Retina (tissue), 1 donor: ENCODE measurements at places on chromosomes 4 and X.
A peak's percentile ranks its signal among the peaks of the same experiment; 100 is the strongest.

GRCh38 chr4:27592738-27593137 is 732.1 kb downstream of the STIM2 start:
- DNase-seq, result no peak

GRCh38 chr4:38497121-38497520 is 166.9 kb upstream of the KLF3 start:
- no peak for DNase-seq

GRCh38 chrX:49884290-49884862 is 5.1 kb downstream of the USP27X start:
- DNase-seq, result peak; percentile 34

DNA sequence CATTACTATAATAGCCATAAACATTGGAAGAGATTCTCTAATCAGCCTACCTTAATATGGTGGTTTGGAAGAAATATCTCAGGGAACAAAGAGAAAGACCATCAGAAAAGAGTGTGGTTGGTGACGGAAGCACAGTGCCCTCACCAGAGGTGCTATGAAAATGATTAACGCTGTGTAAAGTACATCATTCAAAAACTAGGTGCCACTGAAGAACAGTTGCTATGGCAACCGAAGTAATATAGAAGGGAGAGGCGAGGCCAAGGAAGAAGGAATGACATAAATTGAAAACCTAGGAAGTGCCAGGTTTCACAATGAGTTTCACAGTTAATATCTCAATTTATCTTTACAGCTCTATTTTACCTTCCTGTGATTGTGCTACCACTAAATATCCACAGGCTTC is 57.0 kb upstream of the ARSJ start:
- no peak for DNase-seq

DNA sequence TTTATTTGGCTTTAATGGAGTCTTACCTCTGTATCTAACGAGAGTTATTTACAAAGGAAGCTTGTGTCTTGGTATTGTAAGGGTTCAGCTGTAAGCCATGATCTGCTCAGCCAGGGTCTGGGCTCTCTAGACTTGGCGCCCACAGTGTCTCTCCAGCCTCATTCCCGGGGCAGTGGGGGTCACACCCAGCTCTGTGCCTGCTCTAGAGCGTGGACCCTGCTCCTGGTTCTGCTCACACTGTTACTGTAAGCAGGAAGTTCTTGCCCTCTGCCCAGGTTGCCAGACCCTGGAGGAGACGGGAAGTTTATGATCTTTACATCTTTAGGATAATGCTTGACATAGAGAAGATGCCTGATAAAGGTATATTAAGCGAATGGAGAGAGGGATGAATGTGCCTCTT is 235.7 kb downstream of the PTTG2 start:
- no peak for DNase-seq

- no peak for DNase-seq
Measured at GRCh38 chr4:23130845-23131244, 438.1 kb downstream of the GBA3 start.

- no peak for DNase-seq
Measured at GRCh38 chrX:22396408-22396807, 123.7 kb downstream of the CBLL2 start.

DNA sequence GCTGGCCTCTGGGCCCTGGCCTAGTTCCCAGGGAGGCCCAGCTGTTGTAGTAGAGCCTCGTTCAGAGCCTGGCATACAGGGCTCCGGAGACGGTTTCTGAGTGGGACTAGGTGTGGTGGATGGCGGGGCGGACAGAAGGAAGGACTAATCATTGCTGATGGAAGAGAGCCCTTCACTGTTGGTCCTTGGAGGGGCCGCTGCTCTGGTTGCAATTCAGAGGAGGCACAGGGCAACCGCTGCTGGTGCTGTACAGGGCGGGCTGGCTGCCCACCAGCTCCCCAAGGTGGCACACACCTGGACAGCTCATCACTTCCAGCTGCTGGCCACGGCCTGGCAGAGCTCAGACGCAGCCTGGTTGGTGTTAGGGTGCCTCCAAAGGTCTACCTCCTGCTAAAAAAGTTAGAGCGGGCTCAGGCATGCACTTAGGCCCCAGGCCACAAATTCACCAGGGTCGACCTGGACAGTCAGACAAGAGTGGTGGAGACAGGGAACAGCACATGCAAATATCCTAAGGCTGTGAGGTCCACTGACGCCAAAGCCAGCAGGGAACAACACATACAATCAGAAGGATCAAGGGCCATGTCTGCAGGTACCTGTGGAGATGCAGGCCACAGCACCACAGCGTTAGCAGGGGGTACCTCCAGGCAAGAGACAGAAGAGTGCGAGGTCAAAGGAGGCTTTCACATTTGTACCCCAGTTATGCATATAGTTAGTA is 7.5 kb upstream of the RNF4 start:
- peak; percentile 18 for DNase-seq

DNA sequence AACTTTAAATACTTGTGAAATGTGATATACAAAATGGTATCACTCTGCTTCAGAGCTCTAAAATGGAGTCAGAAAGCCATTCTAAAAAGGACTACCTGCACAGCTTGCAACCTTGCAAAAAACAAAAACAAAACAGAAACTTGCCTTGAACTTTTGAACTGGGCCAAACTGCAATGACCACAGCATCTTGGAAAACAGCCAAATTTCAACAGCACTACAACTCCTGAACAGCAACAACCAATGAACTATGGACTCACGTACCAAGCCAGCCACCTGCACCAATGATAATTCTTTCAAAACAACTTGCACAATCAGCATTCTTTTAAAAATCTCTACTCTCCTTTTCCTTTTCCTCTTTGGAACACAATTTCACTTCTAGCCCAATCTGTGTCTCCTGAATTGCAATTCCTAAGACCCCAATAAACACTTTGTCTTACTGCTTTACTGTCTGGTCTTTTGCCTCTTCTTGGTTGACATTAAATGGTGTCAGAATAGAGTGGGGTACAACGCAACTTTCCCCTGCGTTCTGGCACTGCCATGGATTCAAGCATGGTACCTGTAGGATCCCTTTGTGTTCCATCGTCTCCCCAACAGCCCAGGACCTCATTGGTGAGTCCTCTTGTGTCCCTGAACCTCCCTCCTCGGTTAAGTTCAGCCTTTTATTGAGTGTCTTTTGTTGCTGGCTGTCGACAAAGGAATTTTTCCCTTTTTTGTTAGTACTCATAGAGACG is 35.7 kb upstream of the FMR1 start:
- no peak for DNase-seq

GRCh38 chr4:41882625-41883347 is 52.4 kb upstream of the TMEM33 start:
- peak; percentile 84 for DNase-seq
